ENCODE measurements at places on chromosomes 2 and 18.

GRCh38 chr2:11655495-11655894, 14.5 kb downstream of the NTSR2 start:
- DNase-seq, result no peak

GRCh38 chr2:204069804-204070203, 133.2 kb downstream of the ICOS start:
- no peak for DNase-seq

DNA sequence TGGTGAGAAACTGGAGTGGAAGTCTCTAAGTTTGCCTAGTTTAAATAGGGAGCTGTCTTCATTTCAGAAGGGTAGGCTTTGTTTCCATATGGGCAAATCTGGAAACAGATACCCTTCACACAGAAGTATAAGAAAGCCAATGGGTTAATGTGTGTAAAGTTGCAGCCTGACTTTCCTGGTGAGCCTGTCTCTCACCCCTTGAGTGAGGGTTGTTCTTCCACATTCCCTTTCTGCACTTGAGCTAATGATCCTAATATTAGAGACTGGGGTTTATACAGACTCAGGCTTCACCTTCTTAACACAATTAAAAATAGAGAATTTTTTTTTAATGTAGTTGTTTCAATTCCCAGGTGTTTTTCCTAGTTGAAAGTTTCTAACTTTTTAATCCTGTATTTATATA, 108.6 kb upstream of the EML6 start:
- DNase-seq, result no peak

GRCh38 chr2:88160517-88160916, 9.6 kb upstream of the THNSL2 start:
- DNase-seq, result no peak

GRCh38 chr2:1557467-1557820, 144.2 kb downstream of the TPO start:
- no peak for DNase-seq

DNA sequence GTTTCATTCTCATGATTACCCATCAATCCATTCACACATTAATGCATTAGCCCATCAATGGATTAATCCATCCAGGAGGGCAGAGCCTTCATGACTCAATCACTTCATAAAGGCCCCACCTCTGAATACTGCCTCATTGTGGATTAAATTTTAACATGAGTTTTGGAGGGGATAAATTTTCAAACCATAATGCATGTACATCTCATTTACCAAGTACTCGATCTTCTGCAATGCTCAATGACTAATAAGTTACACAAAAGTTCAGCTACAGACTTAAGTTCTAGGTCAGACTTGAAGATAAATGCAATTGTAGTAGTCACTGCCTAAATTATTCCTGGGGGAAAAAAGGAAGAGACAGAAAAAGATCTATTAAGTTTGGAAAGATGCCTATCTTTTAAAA, 120.0 kb upstream of the OSR1 start:
- no peak for DNase-seq

All from NCI-H774 (cell line).